ENCODE measurements at places on chromosomes 3 and 15.

GRCh38 chr3:171505822-171506333 is 45.7 kb upstream of the TNIK start:
- no peak for DNase-seq

- DNase-seq, result no peak
These were observed 129.7 kb upstream of the TPM1 start for GRCh38 chr15:62912808-62913207.

GRCh38 chr3:175005881-175006280 is 146.7 kb downstream of the NAALADL2 start:
- DNase-seq, result no peak

DNA sequence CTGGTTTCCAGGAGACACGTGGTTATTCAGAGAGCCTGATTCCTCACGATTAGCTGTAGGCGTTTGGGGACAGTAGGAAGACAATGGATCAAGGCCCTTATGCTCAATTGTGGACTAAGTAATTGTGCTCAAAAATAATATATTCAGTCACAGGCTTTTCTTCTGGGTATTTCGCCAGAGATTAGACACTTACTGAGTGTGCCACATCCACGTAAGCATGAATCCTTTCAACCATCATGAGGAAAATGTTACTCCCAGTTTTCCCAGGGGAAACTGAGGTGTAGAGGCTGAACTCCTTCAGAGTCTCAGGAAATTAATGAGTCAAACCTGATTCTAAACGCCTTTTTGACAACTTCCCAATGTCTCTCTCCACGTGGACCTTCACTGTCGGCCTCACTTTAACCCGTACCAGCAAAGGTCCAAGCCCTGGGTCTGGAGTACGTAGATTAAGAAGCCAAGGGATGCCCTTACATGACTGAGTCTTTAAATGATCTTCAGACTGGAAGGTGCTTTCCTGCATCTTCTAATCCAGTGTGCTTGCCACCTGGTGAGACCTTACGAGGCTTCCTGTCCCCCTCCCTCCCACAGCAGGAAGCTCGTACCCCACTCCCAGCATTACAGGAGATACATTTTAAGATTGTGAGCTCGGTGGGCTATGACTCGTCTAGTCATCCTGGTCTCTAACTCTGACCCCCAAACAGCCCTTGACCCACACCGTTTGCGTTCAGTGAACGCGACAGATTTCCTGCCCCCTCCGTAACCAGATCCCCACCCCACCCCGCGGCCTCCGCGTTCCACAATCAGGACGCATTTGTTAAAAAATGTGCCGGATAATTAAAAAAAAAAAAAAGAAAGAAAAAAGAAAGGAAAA is 1.7 kb downstream of the PKM start:
- DNase-seq, result peak; percentile 18

DNA sequence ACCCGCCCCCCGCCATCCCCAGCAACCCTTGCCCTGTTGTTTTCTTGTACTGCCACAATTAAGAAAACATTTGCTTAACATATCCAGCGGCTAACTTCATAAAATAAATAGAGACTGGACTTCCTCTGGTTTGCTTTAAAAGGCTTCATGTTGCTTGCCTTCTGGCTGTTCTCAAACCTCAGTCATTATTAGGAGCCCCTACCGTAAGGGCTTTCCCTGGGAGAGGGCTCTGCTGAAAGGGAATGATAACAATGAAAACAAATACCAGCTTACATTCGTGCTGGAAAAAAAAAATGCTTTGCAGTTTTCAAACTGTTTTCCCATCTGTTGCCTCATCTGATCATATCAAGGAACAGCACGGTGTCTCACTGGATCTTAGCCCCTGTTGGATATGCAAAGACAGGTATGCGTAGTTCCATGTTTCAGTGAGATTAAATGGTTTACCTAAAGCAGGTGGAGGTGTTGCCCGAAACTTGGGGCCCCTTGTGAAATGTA is 77.2 kb upstream of the VGLL4 start:
- DNase-seq, result no peak

GRCh38 chr15:42984493-42985034 is 64.0 kb upstream of the TTBK2 start:
- DNase-seq, result no peak

DNA sequence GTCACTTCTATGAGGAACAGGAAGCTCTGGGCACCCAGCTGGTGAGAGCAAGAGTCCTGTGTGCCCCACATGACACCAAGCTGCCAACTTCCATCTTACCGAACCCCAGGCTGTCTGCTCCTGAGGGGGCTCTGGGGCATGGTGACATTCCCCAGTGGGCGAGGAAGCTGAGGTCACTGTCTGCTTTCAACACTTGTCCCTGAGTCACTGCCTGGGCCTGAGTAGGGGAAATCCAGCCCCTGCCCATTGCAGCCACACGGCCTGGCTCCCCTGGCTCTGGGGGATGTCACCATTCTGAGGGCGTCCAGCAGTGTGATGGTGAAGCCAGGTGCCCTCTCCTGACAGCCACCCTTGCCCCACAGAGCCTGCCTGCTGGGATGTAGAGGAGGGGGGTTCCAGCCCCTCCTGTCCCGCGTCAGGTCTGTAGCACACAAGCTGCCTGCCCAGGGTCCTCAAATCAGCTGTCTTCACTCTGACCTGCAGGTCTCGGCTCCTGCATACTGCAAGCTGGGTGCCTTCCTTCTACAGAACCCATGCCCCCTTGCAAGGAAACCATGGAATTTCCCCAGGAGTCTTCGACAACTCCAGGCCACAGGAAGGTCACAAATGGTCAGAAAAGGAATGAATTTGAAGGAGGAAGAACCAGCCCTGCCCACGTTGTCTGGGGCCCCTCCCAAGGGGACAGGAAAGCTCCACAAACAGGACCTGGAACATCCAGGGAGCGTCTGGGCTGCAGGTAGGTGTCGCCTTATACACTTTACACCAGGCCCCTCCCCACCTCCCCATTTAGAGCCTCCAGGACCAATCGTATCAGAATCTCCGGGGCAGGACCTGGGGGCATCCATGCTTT is 69.9 kb upstream of the GATM start:
- DNase-seq, result no peak

DNA sequence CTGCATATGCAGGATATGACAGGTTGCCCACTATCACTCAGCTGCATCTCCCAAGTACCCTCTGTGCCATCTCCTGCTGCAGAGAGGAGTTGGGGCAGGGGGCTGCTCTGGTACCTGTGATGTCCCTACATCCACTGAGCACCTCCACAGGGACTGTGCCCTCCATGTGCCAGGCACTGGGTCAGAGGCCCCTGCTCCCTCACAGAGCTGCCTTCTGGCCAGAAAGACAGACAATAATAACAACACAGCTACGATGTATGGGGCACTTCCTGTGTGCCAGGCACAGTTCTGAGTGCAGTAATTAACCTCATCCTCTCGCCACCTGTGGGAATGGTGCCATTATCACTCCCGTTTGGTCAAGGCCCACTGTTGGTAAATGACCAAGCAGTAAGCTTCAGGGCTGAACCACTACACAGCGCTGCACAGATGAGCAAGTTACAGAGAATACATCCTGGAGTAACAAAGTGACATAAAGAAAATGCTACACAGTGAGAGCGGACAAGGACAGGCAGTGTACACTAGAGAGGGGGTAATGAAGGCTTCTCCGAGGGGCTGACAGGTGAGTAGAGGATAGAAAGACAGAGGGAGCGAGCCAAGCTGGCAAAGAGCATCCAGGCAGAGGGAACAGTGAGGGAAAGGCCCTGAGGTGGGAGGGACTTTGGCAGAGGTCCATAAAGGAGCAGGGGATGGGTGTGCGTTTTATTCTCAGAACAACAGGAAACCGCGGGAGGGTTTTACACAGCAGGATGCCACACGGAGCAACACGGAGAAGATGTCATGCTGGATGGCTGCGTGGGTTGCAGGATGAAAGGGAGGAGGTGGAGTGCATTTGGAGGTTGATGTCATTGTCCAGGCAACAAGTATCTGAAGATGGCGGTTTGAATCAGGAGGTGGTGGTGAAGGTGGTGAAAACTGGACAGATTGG is 13.6 kb downstream of the WNT7A start:
- no peak for DNase-seq

- DNase-seq, result no peak
These were observed 72.0 kb upstream of the IQSEC1 start for GRCh38 chr3:13145131-13145825.

- DNase-seq, result no peak
These were observed 3.7 kb downstream of the SLCO3A1 start for GRCh38 chr15:91857224-91857585.

GRCh38 chr3:44554626-44555592 is at the start of gene ZKSCAN7:
TSS of gene ZKSCAN7 (plus strand) at chr3:44555193. CDS start at chr3:44557048, 1,855 bp downstream.
- peak; percentile 66 for DNase-seq

All from umbilical cord (tissue), 2 donors.